Activated naive CD8-positive, alpha-beta T cell treated with anti-CD3 and anti-CD28 coated beads, Interleukin-2, amount 10 ng/mL, durations not matched to agents 7 days and 5 days (primary cell): ENCODE measurements at places on chromosomes 12 and 14. TPM values are rescaled to one million over a fixed set of nuclear protein-coding genes. Genes with fewer than 3 reads are reported as not detected.
A peak's percentile ranks its signal among the peaks of the same experiment; 100 is the strongest.

GRCh38 chr12:118361889-118362288, 10.8 kb downstream of the TAOK3 start:
- no peak for DNase-seq
- peaks cover 19% of the 10 kb centered on the region for H3K4me1 ChIP-seq
- H3K27ac ChIP-seq: no peak overlapping the region
- no peaks in the 10 kb centered on the region for H3K27me3 ChIP-seq
- H3K36me3 ChIP-seq: peaks cover 3% of the 10 kb centered on the region
- H3K4me3 ChIP-seq: no peak overlapping the region

Gene SIX1
- not detected for total RNA-seq

Gene SCN8A
- 1.3 TPM for total RNA-seq

- peak overlapping the region; percentile 82 for H3K4me3 ChIP-seq
- H3K36me3 ChIP-seq: peaks cover 11% of the 10 kb centered on the region
- DNase-seq: peak; percentile 42
- H3K27me3 ChIP-seq: peaks cover 3% of the 10 kb centered on the region
- peak overlapping the region; percentile 86 for H3K27ac ChIP-seq
Measured at GRCh38 chr12:9925705-9926393, 6.3 kb downstream of the CLEC2A start.

DNA sequence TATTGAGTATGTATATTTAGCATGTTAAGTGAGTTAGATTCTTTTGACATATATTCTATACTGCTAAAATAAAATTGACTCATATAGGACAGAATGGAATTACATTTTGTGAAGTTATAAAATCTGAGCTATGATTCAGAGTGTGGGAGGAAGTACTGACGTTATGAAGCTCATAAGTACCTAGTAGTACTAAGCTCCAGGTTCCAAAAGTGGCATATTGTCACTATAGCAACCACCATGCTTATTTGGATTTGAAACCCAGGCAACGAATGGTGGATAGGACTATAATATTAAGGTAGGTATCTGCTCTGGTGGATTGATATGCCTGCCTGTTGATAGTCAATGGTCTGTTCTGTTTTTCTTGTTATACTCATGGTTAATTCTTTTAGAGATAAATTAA, 2.2 kb upstream of the FBXO33 start:
- peaks cover 6% of the 10 kb centered on the region for H3K36me3 ChIP-seq
- no peak for DNase-seq
- H3K27me3 ChIP-seq: no peaks in the 10 kb centered on the region
- peaks cover 20% of the 10 kb centered on the region for H3K4me1 ChIP-seq
- H3K4me3 ChIP-seq: no peak overlapping the region

Gene GARIN6
- total RNA-seq: not detected

Gene HOXC5
- total RNA-seq: not detected

Gene COCH
- 2.2 TPM for total RNA-seq

DNA sequence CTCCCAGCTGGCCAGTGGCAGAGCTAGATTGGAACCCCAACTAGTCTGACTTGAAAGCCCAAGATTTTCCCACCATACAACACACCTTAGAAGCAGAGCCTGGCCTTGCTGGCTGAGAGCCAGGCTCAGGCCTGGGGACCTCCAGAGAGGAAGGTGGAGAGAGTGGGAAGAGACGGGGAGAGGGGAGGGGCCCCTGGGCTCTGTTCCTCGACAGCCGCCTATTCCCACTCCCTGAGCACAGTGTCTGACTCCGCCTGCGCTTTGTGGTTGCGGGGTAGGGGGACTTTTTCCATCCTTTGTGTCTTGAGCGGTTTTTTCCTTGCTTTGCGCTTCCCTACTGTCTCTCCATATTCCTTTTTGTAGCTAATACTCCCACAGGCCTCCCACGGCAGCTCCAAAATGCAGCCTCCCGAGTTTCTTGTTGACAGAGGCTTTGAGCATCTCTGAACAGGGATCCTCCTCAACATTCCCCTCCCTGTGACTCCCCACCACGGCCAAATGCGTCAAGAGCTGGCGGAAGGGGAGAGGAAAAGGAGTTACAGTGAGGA, 4.0 kb upstream of the KCNH3 start:
- H3K4me3 ChIP-seq: no peak overlapping the region
- peaks cover 44% of the 10 kb centered on the region for H3K27me3 ChIP-seq
- DNase-seq: no peak
- H3K27ac ChIP-seq: no peak overlapping the region
- H3K4me1 ChIP-seq: peaks cover 10% of the 10 kb centered on the region

Gene EPS8
- 1.6 TPM for total RNA-seq

- H3K27me3 ChIP-seq: peaks cover 4% of the 10 kb centered on the region
- no peak for DNase-seq
- H3K4me3 ChIP-seq: no peak overlapping the region
- H3K4me1 ChIP-seq: no peaks in the 10 kb centered on the region
Measured at GRCh38 chr12:113693693-113694092, 222.0 kb upstream of the LHX5 start.

DNA sequence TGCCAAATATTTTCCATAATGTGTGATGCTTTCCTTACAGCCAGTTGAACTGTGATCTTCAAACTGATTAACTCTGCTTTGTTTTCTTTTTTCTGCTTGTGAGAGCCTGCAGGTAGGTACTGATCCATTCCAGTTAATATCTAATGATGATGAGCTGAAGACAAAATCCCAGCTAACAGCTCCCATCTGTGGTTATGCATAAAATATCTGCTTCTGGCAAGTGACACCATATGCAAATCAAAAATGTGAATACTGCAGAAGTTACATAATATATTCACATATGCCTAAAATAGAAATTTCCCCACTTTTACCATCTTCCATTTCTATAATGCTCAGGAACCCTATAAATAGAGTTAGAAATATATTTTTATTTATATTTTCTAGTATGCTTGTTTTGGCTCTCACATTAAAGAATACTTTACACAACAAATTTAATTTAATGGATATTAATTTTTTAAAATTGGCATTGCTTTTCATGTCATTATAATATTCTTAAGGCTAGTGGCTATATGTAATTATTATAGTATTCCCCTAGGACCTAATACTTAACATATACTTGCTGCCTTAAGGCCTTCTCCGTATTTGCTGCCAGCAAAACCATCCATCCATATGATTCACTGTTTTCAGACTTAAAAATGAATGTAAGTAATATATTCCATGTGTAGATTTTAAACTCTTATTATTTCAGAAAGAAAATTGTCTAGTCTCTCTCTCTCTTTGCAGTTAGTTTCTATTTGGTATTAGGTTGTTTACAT, 83.8 kb downstream of the CCER1 start:
- H3K4me1 ChIP-seq: no peaks in the 10 kb centered on the region
- DNase-seq: no peak
- H3K36me3 ChIP-seq: no peaks in the 10 kb centered on the region
- H3K27ac ChIP-seq: no peak overlapping the region
- H3K27me3 ChIP-seq: peaks cover 2% of the 10 kb centered on the region

- H3K27ac ChIP-seq: no peak overlapping the region
- no peak for DNase-seq
- H3K27me3 ChIP-seq: peaks cover 48% of the 10 kb centered on the region
- H3K36me3 ChIP-seq: no peaks in the 10 kb centered on the region
- H3K4me1 ChIP-seq: peaks cover 8% of the 10 kb centered on the region
Measured at GRCh38 chr12:104055686-104056388, 5.8 kb upstream of the GLT8D2 start.

Gene RD3L
- total RNA-seq: not detected

GRCh38 chr14:94306047-94306978, 13.2 kb upstream of the SERPINA10 start:
- no peaks in the 10 kb centered on the region for H3K27me3 ChIP-seq
- no peaks in the 10 kb centered on the region for H3K36me3 ChIP-seq
- DNase-seq: no peak
- no peaks in the 10 kb centered on the region for H3K4me1 ChIP-seq

Gene CD69
- total RNA-seq: 116 TPM

GRCh38 chr12:109488051-109488665, 10.7 kb downstream of the UBE3B start:
- no peaks in the 10 kb centered on the region for H3K4me1 ChIP-seq
- no peak overlapping the region for H3K27ac ChIP-seq
- no peak overlapping the region for H3K4me3 ChIP-seq

GRCh38 chr14:21352587-21352986, 31.2 kb downstream of the SUPT16H start:
- H3K27ac ChIP-seq: peak overlapping the region; percentile 62
- H3K4me1 ChIP-seq: peaks cover 10% of the 10 kb centered on the region
- peaks cover 2% of the 10 kb centered on the region for H3K27me3 ChIP-seq
- no peak for DNase-seq
- no peak overlapping the region for H3K4me3 ChIP-seq
- peaks cover 52% of the 10 kb centered on the region for H3K36me3 ChIP-seq

Gene ABHD12B
- not detected for total RNA-seq

GRCh38 chr12:70724444-70724843, 87.2 kb upstream of the PTPRB start:
- H3K27ac ChIP-seq: no peak overlapping the region
- peaks cover 2% of the 10 kb centered on the region for H3K4me1 ChIP-seq
- H3K36me3 ChIP-seq: no peaks in the 10 kb centered on the region
- DNase-seq: no peak
- H3K27me3 ChIP-seq: peaks cover 6% of the 10 kb centered on the region

DNA sequence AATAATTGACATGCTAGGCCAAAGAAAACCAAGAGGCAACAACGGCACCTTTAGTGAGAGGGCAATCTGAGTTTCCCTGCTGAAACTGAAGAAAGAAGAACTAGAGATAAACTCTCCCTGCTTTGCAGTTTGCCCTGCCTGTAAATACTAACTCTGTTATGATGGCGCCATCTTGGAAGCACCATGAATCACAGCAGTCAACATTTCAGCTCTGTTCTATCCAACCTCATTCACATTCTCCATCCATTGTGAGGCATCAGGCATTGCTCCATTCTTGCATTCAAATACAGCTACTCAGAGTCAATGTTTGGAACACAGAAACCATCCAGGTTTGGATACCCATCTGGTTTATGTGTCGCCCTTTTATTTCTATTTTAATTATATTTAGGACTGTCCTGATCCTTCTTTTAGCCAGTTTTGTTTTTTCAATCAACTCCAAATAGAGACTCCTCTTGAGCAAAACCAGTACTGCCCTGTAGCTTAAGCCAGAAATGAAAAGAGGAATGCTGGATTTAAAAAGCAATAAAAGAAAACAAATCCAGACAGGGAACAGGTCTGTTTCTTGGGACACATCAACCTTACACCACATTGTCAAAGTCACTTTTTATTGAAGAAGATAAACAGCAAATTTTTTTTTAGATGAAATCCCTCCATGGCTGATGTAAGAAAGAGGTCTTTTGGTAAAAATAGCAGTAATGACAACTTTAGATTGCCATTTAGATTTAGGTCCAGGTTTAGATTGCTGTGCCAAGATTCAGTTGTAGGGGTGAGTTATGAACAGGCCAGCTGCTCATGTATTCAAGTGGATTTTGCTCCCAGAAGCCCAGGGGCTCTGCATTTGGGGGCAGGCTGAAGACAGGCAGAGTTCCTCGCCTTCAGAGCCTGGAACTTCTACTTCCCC, 33.3 kb upstream of the PPM1A start:
- no peaks in the 10 kb centered on the region for H3K36me3 ChIP-seq
- peaks cover 2% of the 10 kb centered on the region for H3K4me1 ChIP-seq
- H3K4me3 ChIP-seq: no peak overlapping the region
- no peak overlapping the region for H3K27ac ChIP-seq
- no peak for DNase-seq

DNA sequence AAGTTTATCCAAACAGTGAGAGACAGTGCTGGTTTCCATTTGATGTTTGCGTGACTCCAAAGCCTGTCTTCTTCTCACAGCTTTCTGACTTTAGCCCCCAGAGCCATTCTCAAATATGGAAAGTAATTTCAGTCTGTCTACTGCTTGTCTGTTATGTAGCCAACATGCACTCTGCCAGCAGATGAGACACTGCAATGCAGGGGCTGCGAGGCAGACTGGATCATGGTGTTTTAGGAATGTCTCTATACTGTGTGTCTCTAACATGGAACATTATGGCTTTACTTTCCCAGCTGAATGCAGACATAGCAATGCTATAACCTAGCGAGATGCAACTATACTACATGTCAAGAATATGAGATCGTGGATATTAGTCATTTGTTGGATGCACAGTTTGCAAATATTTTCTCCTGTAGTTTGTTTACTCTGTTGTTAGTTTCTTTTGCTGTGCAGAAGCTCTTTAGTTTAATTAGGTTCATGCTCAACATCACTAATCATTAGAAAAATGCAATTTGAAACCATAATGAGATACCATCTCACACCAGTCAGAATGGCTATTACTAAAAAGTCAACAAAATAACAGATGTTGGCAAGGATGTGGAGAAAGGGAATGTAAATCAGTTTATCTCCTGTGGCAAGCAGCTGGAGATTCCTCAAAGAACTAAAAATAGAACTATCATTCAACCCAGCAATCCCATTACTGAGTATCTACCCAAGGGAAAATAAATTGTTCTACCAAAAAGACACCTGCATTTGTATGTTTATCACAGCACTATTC, 235.8 kb upstream of the TMTC1 start:
- no peak for DNase-seq
- H3K27ac ChIP-seq: no peak overlapping the region
- no peaks in the 10 kb centered on the region for H3K27me3 ChIP-seq
- no peaks in the 10 kb centered on the region for H3K36me3 ChIP-seq

- no peak overlapping the region for H3K4me3 ChIP-seq
- H3K36me3 ChIP-seq: no peaks in the 10 kb centered on the region
- no peaks in the 10 kb centered on the region for H3K4me1 ChIP-seq
- no peak overlapping the region for H3K27ac ChIP-seq
- peaks cover 2% of the 10 kb centered on the region for H3K27me3 ChIP-seq
- no peak for DNase-seq
Measured at GRCh38 chr14:104321802-104322130, 183.4 kb downstream of the KIF26A start.

DNA sequence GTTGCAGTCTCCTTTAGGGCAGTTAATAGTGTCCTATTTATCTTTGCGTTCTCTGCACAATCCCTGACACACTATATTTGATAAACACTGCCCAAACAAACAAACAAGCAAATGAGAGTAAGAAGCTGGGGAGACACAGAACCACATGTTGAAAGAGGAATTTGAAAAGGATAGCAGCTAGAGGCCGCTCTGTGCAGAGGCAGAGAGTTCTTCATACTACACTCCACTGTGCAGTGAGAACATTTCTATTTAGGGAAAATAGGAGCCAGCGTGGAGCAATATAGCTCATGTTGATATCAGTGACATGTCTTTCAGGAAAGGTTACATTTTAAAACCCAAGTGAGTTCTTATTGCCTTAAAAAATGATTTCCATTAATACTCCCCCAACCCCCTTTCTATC, 140.3 kb upstream of the SEL1L start:
- H3K27ac ChIP-seq: no peak overlapping the region
- no peaks in the 10 kb centered on the region for H3K4me1 ChIP-seq
- no peaks in the 10 kb centered on the region for H3K27me3 ChIP-seq
- no peaks in the 10 kb centered on the region for H3K36me3 ChIP-seq

Gene ANO2
- not detected for total RNA-seq

Gene CD163L1
- total RNA-seq: 1.2 TPM

DNA sequence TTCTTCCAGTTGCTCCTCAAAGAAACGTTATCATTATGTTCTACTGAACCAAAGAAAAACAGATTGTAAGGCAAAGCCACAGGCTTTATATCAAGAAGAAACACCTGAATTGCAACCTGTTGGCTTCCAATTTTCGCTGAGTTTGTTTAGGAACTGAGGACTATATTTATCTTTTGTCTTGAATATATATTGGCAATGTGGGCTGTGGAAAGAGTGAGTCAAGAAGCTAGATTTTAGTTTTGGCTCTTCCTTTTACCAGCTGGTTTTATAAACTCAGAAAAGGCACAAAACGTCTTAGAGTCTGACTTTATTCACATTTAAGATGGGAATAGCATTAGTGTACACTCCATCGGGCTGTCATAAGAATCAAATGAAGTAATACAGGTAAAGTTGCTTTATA, 10.4 kb upstream of the PTHLH start:
- no peaks in the 10 kb centered on the region for H3K4me1 ChIP-seq
- no peaks in the 10 kb centered on the region for H3K36me3 ChIP-seq
- H3K4me3 ChIP-seq: no peak overlapping the region
- no peak overlapping the region for H3K27ac ChIP-seq
- DNase-seq: no peak
- peaks cover 27% of the 10 kb centered on the region for H3K27me3 ChIP-seq

Gene FAM186B
- 0.11 TPM for total RNA-seq
